Common myeloid progenitor, CD34-positive (primary cell): ENCODE measurements at places on chromosomes 3 and 15.

DNA sequence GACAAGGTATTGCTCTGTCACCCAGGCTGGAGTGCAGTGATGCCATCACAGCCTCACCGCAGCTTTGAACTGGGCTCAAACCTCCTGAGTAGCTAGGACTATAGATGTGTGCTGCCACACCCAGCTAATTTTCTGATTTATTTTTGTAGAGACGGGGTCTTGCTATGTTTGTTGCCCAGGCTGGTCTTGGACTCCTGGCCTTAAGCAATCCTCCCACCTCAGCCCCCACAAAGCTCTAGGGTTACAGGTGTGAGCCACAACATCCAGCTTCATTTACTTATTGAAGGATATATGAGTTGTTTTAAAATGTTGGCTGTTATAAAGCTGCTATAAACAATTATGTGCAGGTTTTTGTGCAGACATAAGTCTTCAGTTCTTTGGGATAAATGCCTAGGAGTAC, 62.2 kb downstream of the SEC22A start:
- H3K4me1 ChIP-seq = no peaks in the 10 kb centered on the region
- no peak overlapping the region for H3K27ac ChIP-seq
- no peak overlapping the region for H3K4me3 ChIP-seq
- no peak for DNase-seq
- no peaks in the 10 kb centered on the region for H3K27me3 ChIP-seq

DNA sequence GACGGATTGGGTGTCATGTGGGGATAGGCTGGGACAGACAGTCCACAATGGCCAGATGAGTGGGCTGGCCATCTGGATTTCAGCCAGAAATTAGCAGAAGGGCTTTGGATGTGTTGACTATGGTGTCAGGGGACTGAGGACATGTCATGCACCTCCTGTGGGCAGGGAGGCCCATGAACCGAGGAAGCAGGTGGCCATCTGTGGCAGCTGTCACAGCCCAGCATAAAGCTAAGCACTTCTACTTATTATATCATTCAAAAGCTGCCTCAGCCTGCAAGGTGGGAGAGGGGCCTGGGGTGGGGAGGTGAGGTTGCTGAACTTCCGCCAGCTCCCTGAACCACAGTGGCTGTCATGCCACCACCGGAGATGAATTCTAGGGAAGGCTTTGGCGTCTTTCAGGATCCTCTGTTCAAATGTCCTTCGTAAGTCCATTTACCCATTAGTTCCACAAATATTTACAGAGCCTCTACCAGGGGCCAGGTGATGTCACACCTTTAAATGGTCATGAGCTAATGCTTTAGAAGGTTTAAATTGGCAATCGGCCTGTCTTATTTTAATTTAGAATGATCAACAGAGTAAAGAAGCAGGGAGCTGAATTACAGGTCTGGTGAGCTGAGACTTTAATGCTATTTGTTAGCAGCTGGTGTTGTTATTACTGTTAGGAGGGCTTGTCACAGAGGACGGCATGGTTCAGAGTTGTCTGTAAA, 23.6 kb upstream of the CAV3 start:
- no peak overlapping the region for H3K4me3 ChIP-seq
- H3K36me3 ChIP-seq = no peaks in the 10 kb centered on the region

GRCh38 chr3:19688767-19689166, 245.2 kb downstream of the EFHB start:
- no peaks in the 10 kb centered on the region for H3K36me3 ChIP-seq
- DNase-seq = no peak
- H3K27ac ChIP-seq = no peak overlapping the region
- no peak overlapping the region for H3K4me3 ChIP-seq

DNA sequence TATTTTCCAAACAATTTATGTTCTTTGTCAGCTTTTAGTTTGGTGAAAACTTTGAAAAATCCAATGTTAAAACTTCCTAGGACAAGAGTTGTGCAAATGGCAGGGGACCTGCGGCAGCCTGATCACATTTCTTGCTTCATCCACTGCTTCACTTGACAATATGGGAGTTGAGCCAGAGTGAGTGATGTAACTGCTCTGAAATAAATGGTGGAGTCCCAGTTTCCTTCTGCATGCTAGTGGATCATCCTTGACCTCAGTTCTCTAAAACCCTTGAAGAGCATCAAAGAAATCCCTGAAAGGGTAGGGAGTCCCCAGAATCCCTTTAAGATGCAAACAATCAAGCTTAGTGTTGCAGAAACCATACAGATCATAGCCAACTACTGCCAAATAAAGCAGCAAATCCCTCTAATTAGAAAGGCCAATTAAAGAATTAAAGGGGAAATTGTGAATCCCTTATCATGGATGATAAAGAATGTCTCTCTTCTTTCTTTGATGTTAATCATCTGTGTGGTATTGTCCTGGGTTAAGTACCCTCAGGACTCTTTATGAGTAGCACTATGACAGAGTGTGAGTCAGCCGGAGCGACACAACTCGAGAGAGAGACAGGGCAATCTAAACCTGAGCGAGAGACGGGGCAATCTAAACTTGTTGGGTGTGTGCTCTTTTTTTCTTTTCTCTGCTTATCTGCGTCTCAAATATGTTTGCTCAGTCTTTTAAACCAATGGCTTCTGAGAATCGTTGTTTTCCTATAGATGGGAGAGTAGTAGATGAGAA, 41.8 kb upstream of the GAP43 start:
- H3K27ac ChIP-seq = no peak overlapping the region
- peaks cover 2% of the 10 kb centered on the region for H3K27me3 ChIP-seq
- H3K4me3 ChIP-seq = no peak overlapping the region
- no peak for DNase-seq

DNA sequence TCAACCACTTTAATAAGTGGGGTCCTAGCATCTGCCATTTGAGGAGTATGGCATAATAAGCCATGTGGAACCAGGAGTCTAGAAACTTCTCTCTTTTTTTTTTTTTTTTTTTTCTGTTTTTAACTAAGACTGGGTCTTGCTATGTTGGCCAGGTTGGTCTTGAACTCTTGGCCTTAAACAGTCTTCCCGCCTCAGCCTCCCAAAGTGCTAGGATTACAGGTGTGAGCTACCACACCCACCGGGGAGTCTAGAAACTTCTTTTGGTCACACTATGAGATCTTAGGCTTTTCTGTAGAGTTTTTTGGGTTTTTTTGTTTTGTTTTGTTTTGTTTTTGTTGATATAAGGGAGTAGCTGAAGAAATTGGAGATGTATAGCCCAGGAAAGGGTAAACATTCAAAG, 52.9 kb downstream of the ZBTB38 start:
- no peaks in the 10 kb centered on the region for H3K4me1 ChIP-seq
- no peak overlapping the region for H3K27ac ChIP-seq
- H3K4me3 ChIP-seq = no peak overlapping the region
- H3K27me3 ChIP-seq = no peaks in the 10 kb centered on the region

GRCh38 chr3:126445506-126445905, 30.2 kb downstream of the ZXDC start:
- H3K27me3 ChIP-seq = no peaks in the 10 kb centered on the region
- H3K27ac ChIP-seq = no peak overlapping the region
- no peak for DNase-seq
- no peaks in the 10 kb centered on the region for H3K4me1 ChIP-seq
- H3K36me3 ChIP-seq = peaks cover 55% of the 10 kb centered on the region

- H3K4me1 ChIP-seq = peaks cover 8% of the 10 kb centered on the region
- no peak for DNase-seq
- H3K27ac ChIP-seq = no peak within 1 kb of the TSS
- H3K27me3 ChIP-seq = peaks cover 19% of the 10 kb centered on the region
- H3K36me3 ChIP-seq = no peaks in the 10 kb centered on the region
These were observed at the start of gene SLC2A2 for GRCh38 chr3:171026597-171027293. Gene SLC2A2, minus strand, starts transcription at chr3:171026720. Its CDS starts 50 bp downstream, at chr3:171026670.

- no peaks in the 10 kb centered on the region for H3K27me3 ChIP-seq
- H3K27ac ChIP-seq = no peak overlapping the region
- peaks cover 19% of the 10 kb centered on the region for H3K4me1 ChIP-seq
- no peaks in the 10 kb centered on the region for H3K36me3 ChIP-seq
- H3K4me3 ChIP-seq = no peak overlapping the region
These were observed 132.8 kb downstream of the PGPEP1L start for GRCh38 chr15:98874773-98875172.

DNA sequence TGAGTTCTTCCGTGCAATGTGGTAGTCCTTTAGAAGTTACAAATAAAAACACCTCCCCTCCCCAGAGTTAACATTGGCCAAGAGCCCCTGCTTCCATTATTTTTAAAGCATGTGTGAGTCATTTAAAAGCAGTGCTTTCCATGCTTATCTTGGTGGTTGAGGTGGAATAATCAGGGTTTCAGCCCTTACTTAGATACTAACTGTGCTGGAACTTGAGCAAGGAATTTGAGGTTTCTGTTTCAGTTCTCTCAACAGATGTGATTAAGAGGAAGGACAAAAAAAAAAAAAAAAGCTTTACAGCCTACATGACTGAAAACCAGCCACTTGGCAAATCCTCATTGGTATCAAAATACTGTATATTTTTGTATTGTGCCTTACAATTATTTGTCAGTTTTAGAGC, 64.5 kb downstream of the CGNL1 start:
- H3K27me3 ChIP-seq = no peaks in the 10 kb centered on the region
- H3K4me3 ChIP-seq = no peak overlapping the region
- no peaks in the 10 kb centered on the region for H3K36me3 ChIP-seq
- H3K4me1 ChIP-seq = no peaks in the 10 kb centered on the region

GRCh38 chr3:146139586-146140110, 21.3 kb downstream of the PLOD2 start:
- no peaks in the 10 kb centered on the region for H3K36me3 ChIP-seq
- no peak overlapping the region for H3K4me3 ChIP-seq
- no peaks in the 10 kb centered on the region for H3K4me1 ChIP-seq
- H3K27me3 ChIP-seq = no peaks in the 10 kb centered on the region
- no peak overlapping the region for H3K27ac ChIP-seq
- DNase-seq = no peak

GRCh38 chr15:98628216-98628615, 20.1 kb upstream of the IGF1R start:
- H3K27ac ChIP-seq = no peak overlapping the region
- no peak for DNase-seq
- H3K4me3 ChIP-seq = no peak overlapping the region

DNA sequence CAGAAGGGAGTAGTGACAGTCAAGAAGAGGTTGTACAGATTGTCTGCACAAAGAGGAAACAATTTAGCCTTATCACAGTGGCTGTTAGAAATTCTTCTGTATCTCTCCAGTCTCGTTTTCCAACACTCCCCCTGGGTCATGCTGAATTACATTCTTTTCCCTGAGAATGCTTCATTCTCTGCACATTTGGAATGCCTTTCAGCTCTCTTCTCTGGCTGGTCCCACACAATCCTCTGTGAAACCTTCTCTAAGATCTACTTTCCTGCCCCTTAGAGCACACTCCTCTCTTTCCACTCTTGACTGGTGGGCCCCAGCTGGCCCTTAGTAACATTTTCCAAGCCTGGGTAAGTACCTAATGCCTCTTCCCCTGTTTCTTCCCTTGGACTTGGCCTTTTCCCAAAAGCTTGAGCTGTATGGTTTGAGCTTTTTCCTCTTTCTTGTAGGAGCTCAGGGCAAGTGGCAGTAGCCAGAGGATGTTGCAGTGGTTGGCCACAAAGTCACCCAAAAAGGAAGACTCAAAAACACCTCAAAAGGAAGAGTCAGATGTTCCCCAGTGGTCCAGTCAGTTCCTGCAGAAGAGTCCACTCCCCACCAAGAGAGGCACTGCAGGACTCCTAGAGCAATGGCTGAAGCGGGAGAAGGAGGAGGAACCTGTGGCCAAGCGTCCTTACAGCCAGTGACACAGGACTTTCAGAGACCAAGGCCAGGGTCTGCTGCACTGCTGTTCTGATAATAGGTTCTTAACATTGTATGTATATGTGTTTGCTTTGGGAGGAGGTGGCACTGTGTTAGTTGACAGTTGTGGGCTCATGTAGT, 25.7 kb downstream of the HMCES start:
- peaks cover 11% of the 10 kb centered on the region for H3K36me3 ChIP-seq
- no peak overlapping the region for H3K27ac ChIP-seq
- no peak for DNase-seq
- peak overlapping the region; percentile 40 for H3K4me3 ChIP-seq
- H3K27me3 ChIP-seq = no peaks in the 10 kb centered on the region
- H3K4me1 ChIP-seq = peaks cover 27% of the 10 kb centered on the region

DNA sequence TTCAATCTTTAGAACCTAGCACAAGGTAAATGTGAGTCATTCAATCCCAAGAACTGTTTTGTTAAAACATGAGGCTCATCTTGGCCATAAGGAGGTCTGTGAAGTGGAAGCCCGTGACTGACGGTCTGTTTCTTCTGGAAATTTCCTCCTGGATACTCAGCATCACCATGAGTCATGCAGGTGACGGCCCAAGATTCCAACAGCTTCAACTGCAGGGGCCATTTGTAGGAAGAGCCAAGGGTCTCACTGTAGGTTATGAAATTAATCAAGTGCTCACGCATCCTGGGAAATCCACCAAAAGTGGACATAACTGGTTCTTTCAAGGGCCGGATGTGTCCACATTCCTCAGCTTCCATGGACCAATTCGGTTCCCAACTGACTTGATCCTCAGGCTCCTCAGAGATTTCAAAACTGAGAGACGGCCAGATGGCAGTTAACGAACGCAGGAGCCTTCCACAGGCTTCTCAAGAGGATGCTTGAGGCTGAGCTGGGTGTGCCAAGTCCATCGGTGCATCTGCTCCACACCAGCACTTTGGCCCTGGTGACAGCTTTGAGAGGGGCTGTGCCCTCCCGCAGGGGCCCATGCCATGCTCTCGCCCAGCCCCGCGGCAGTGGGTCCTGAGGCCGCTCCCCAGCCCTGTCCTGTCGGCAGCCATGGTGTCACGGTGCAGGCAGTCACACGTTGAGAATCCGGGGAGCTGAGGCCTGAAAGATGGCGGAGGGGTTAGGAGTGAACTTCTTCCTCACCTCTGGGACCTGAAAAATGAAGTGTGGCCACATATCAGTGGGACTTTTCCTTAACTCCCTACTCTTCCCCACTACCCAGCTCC, 8.5 kb downstream of the MAP6D1 start:
- H3K36me3 ChIP-seq = peaks cover 25% of the 10 kb centered on the region
- H3K4me1 ChIP-seq = no peaks in the 10 kb centered on the region
- no peak overlapping the region for H3K27ac ChIP-seq
- DNase-seq = no peak

- H3K27ac ChIP-seq = no peak overlapping the region
- no peak overlapping the region for H3K4me3 ChIP-seq
- peaks cover 5% of the 10 kb centered on the region for H3K4me1 ChIP-seq
- no peaks in the 10 kb centered on the region for H3K36me3 ChIP-seq
These were observed 215.6 kb upstream of the CD96 start for GRCh38 chr3:111326144-111326995.

GRCh38 chr3:183148056-183148455, 14.5 kb downstream of the LAMP3 start:
- H3K36me3 ChIP-seq = no peaks in the 10 kb centered on the region
- no peaks in the 10 kb centered on the region for H3K27me3 ChIP-seq
- no peak for DNase-seq
- H3K4me1 ChIP-seq = no peaks in the 10 kb centered on the region

DNA sequence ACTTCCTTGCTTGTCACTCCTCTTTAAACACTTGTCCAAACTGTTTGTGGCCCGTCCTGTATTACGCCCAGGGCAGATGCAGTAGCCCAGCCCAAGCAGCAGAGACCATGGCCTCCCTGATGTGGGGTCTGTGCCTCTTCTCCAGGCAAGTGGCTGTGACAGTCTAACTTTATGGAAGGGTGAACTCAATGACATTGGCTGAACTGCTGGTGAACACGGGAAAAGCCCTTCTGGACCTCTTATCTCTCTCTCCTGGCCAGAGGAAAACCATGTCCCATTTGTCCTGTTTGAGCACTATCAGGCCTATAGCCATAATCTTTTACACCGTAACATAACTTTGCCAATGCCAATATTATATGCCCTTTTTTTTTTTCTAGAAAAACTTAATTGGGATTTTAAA, 67.6 kb downstream of the SMAD3 start:
- no peak overlapping the region for H3K4me3 ChIP-seq
- H3K4me1 ChIP-seq = peaks cover 21% of the 10 kb centered on the region
- H3K27me3 ChIP-seq = no peaks in the 10 kb centered on the region
- no peak for DNase-seq
